HCT116 (cell line): ENCODE measurements at places on chromosomes 2 and 18.

- no peak overlapping the region for H3K27ac ChIP-seq
- no peaks in the 10 kb centered on the region for H3K36me3 ChIP-seq
Observed at GRCh38 chr18:55731594-55732042, 143.6 kb upstream of the TCF4 start.

DNA sequence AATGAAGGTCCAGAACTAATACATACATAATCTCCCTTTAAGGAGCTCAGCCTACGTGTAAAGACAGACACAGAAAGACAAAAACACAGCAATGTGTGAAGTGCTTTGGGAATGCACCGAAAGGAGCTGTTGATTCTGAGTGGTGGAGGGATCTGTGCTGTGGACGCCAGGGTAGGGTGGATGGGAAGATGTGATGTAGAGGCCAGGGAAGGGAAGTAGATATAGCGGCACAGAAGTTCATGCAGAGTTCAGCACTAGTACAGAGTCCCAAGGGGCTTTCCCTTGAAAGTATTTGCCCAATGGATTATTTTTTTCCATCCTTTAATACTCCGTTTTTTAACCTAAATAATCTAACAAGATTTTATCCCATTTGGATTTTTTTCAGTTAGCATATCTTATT is 32.1 kb upstream of the DOCK10 start:
- no peaks in the 10 kb centered on the region for H3K36me3 ChIP-seq
- H3K27ac ChIP-seq, result no peak overlapping the region
- no peak for DNase-seq
- H3K4me3 ChIP-seq, result no peak overlapping the region
- no peaks in the 10 kb centered on the region for H3K27me3 ChIP-seq

DNA sequence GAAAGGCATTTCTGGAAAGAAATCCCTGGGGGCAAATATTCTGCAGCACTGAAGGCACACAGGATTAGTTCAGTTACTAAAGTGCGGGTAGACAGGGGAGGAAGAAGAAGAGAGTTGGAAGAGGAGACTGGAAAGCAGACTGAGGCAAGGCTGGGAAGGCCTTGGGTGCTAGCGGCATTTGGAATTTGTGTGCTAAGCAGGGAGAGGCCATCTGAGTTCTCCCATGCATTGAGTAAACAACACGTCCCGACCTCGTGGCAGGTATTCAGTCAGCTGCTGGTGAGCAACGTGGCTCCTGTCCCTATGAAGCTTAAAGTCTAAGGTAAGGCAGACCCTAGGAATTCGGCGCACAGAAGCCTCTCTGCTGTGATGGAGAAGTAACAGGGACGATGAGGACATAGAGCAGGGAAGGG is 30.7 kb downstream of the ATP8B1 start:
- no peaks in the 10 kb centered on the region for H3K27me3 ChIP-seq
- peaks cover 45% of the 10 kb centered on the region for H3K4me1 ChIP-seq
- no peak overlapping the region for H3K4me3 ChIP-seq

DNA sequence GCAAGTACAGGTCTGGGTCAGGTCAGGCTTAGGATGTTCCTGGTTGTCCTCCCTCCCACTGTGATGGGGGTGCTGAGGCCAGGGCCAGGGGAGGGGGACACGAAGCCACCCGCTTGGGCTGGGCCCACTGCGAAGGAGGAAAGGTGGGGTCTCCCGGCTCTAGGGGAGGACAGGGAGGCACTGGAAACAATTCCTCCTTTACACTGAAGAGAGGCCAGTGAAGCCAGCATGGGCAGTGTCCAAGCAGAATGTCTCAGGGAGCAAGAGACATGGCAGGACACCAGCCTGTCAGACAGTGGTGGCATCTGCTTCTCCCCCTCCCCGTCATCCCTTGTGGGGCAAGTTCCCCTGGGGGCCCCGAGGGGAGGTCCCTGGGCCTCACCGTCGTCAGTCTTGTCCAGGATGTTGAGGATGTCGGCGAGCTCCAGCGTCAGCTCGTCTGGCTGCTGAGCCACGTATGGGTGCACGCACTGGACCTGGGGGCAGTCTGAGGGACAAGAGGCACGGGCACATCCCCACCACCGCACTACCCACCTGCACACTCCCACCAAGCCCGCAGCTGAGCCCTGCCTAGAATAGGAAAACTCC is 10.8 kb downstream of the SNORC start:
- no peaks in the 10 kb centered on the region for H3K36me3 ChIP-seq
- no peak overlapping the region for H3K4me3 ChIP-seq
- no peaks in the 10 kb centered on the region for H3K27me3 ChIP-seq
- H3K4me1 ChIP-seq, result no peaks in the 10 kb centered on the region
- no peak for DNase-seq
- H3K27ac ChIP-seq, result no peak overlapping the region

GRCh38 chr2:86764661-86765309 is 25.9 kb downstream of the CD8A start:
- no peak overlapping the region for H3K27ac ChIP-seq
- peak; percentile 37 for DNase-seq
- H3K4me1 ChIP-seq, result no peaks in the 10 kb centered on the region
- H3K36me3 ChIP-seq, result peaks cover 17% of the 10 kb centered on the region; the same call in 1 of the 2 replicates

- no peaks in the 10 kb centered on the region for H3K27me3 ChIP-seq
- H3K36me3 ChIP-seq, result no peaks in the 10 kb centered on the region
- no peaks in the 10 kb centered on the region for H3K4me1 ChIP-seq
- no peak overlapping the region for H3K4me3 ChIP-seq
Observed at GRCh38 chr18:63306819-63307550, 12.6 kb downstream of the BCL2 start.

GRCh38 chr2:123514613-123515207 is 510.4 kb upstream of the CNTNAP5 start:
- no peaks in the 10 kb centered on the region for H3K4me1 ChIP-seq
- H3K36me3 ChIP-seq, result no peaks in the 10 kb centered on the region
- H3K4me3 ChIP-seq, result no peak overlapping the region
- no peak for DNase-seq
- no peak overlapping the region for H3K27ac ChIP-seq
- H3K27me3 ChIP-seq, result no peaks in the 10 kb centered on the region
